ENCODE measurements at places on chromosomes 7 and 10. TPM values are rescaled to one million over a fixed set of nuclear protein-coding genes. Genes with fewer than 3 reads are reported as not detected.
A peak's percentile ranks its signal among the peaks of the same experiment; 100 is the strongest.

DNA sequence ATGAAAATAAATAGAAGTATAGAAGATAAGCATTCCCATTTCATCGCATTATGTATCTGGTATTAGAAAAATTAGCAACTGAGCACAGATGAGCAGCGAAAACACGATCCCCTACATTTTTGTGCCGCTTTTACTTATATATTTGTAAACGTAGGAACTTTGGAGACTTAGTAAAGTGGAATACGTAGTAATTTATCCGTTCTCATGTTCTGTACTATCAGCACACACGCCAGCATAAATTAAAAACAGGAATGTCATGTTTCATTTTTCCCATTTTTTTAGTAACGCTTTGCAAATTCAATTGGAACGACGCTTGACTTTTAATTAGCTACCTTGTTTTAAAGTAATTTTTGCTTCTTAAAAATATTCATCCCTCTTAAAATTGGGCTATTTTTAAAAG lies 2.4 kb downstream of the ZNRF2 start:
- no peak for DNase-seq

GRCh38 chr7:143046426-143046851 lies 5.7 kb upstream of the OR6V1 start:
- no peak for DNase-seq

DNA sequence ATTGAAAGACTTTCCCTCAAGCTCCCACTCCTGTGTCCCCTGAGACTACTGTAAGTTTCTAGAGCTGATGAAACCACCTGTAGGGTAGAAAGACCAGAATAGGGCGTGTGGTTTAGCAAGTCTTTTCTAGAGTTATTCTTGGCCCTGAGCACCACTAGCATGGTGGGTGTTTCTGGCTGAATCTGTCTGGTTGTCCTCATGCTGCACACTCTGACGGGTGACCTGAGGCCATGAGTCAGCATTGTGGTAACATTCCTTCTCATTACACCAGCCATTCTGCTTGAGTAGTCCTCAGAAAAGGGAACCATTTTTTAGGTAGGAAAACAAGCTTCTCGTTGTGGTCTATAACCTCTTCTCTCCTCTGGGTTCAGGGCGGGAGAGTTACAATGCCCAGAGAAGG lies 250.3 kb downstream of the SNX13 start:
- DNase-seq = peak; percentile 96

DNA sequence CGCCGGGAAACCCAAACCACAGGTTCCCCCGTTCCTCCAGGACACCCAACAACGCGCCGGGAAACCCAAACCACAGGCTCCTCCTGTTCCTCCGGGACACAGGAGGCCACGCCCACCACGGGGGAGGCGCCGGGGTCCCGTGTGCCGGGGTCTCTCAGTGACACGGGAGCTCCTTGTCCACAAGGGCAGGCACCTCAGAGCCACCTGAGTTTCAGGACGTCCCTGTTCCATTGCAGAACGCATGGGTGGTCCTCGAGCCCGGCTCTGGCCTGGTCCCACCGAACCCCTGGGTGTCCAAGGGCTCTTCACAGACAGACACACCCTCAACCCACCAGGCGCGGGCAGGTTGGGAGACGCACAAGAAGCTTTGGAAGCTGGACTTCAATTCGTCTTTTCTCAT lies 57.6 kb upstream of the ADGRA1 start:
- no peak for DNase-seq

DNA sequence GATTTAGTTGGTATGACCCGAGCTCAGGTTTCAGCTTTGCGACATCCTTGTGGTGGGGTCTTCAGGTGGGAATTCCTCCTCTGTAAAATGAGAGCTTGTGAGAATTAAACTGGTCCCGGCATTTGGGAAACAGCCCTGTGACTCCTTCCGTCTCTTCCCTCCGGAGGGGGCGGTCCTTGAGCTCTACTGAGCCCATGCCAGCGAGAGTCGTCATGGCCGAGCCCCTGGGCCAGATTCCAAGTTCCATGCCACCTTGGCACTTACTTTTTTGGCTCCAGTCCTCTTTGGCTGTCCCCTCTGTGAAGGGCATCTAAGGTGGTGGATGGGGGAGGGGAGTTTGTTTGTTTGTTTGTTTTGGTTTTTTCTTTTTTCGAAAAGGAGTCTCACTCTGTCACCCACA lies 47.6 kb downstream of the GTF2IRD1 start:
- DNase-seq = no peak

GRCh38 chr10:18402853-18403252 lies 248.5 kb downstream of the NSUN6 start:
- DNase-seq = no peak

DNA sequence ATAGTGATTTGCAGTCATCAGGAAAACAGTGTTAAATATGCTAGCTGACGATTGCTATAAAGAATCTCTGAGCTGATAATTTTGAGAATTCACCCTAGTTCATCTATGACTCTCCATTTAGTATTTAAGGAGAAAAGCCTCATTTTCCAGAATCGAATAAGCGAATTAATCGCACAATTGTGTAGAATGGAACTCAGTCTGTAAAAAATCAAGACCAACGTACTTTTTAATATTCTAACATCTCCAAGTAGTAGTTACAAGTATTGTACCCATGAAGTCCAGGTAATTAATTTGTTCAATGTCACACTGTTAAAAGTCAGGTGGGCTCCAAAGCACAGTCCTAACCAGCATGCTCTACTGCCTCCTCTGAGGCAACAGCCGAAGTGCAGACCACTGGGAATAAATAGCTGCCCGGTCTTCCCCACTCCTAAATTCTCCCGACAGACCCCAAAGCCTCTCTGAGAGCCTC lies 380 bp upstream of the AGBL3 start:
- DNase-seq = no peak

DNA sequence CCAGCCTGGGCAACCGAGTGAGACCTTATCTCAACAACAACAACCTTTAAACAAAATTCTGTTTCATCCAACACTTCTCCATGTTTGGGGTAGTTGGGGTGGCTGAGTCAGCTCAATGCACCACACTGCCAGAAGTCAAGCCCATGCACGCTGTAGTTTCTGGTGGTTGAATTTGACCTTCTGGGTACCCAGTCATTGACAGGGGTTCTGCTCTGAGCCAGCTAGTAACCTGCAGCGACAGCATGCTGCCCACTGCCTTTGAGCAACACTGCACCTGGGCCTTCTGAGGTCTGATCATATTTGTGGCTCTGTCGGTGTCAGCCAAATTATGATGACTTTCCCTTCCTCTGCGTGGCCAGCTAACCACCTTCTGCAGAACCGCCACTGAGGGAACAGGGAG lies 84.6 kb upstream of the ZNF438 start:
- DNase-seq = peak; percentile 94

- peak; percentile 82 for DNase-seq
Observed at GRCh38 chr10:33706191-33706590, 371.7 kb upstream of the NRP1 start.

GRCh38 chr10:22690614-22691431 lies 23.6 kb downstream of the PIP4K2A start:
- no peak for DNase-seq

GRCh38 chr7:23474829-23475575 lies 4.7 kb upstream of the IGF2BP3 start:
- DNase-seq = peak; percentile 29

- DNase-seq = peak; percentile 37
Observed at GRCh38 chr7:20778063-20778721, 8.5 kb downstream of the SP8 start.

GRCh38 chr10:75231672-75232581 lies 3.8 kb downstream of the COMTD1 start:
- DNase-seq = no peak

- DNase-seq = peak; percentile 37
Observed at GRCh38 chr10:70418229-70418628, 14.3 kb downstream of the EIF4EBP2 start.

DNA sequence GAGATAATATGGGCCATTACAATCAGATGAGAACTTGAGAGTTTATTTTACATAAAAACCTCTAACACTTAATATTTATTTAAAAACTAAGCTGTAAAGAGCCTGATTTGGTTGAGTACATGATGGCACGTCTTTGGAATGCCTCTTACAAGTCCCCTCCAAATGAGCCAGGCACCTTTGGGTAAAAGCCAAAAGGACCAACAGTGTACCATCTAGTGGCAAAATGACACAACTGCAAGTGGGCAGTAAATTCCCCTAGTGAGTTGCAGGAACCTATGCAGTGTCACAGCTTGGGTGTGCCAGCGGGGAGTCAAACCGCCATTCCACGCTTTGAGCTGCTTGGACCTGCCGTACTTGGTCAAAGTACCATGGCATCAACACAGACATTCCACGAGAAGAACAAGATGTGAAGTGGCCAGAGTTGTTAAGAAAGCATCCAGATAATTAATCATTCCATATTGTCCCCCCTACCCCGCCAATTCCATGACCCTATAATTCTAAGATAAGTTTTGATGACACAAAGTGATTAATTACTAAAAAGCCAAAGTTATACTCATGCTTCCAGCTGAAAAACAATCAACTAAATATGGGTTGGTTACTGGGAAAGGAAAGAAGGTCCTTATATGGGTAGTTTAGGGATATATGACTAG lies 115.2 kb downstream of the SORBS1 start:
- peak; percentile 69 for DNase-seq

GRCh38 chr10:86630079-86630478 lies 24.3 kb upstream of the OPN4 start:
- DNase-seq = no peak

DNA sequence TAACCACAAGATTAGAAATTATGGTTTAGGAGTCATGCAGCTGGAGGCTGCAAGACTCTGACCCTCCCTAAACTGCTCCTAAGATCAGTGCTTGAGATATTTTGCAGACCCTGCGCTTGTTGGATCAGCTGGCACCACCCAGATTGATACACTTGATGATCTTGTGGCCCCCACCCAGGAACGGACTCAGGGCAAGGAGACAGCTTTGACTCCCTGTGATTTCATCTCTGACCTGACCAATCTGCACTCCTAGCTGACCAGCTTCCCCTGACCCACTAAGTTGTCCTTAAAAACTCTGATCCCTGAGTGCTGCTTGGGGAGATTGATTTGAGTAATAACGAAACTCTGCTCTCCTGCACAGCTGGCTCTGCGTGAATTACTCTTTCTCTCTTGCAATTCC lies 8.0 kb upstream of the RAB18 start:
- DNase-seq = no peak

DNA sequence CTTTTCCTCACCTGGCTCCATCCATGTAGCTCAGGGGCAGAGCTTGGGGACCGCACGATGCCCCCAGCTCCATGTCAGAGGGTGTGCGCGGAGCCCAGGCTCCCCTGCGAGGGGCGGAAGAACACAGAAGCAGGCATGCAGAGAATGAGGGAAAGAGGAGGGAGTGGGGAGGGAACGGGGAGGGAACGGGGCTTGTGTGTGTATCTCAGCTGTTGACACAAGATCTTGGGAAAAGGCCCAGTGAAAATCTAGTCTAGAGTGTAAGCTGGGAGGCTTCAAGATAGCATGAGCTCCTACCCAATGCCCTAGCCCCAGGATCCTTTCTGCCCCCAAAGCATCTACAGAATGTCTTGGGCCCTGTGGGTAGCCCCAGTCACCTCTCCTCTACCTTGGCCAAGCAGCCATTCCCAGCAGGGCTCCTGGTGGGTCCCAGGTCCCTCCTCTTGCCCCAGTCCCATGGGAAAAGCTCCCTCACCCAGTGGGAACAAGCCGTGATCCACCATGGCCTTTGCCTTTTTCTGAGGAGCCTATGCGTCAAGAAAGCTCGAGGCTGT lies 25.1 kb upstream of the NDST2 start:
- DNase-seq = no peak

GRCh38 chr10:114777415-114777814 lies 44.2 kb upstream of the FHIP2A start:
- DNase-seq = no peak

- no peak for DNase-seq
Observed at GRCh38 chr7:100431286-100431735, 1.7 kb downstream of the MEPCE start.

The HABP2 gene
- total RNA-seq = not detected

The NEURL1 gene
- total RNA-seq = 1.1 TPM

The FBXO24 gene
- 0.17 TPM for total RNA-seq

The FAM25C gene
- not detected for total RNA-seq

The FAM180A gene
- not detected for total RNA-seq

The LLCFC1 gene
- not detected for total RNA-seq

The OR13A1 gene
- not detected for total RNA-seq

The PLAC9 gene
- 0.50 TPM for total RNA-seq

The BCCIP gene
- total RNA-seq = 74.3 TPM

The CFAP43 gene
- total RNA-seq = 0.33 TPM

The HERPUD2 gene
- total RNA-seq = 42.2 TPM
